Epithelial cell of esophagus (primary cell): ENCODE measurements at places on chromosomes 3 and 15.

DNA sequence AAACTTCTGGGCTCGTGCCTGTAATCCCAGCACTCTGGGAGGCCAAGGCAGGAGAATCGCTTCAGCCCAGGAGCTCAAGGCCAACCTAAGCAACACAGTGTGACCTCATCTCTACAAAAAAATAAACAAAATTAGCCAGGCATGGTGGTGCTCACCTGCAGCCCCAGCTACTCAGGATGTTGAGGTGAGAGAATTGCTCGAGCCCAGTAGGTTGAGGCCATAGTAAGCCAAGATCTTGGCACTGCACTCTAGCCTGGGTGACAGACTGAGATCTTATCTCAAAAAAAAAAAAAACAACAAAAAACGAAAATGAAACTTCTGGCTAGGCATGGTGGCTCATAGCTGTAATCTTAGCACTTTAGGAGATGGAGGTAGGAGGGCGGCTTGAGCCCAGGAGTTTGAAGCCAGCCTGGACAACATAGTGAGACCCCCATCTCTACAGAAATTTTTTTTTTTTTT lies 53.7 kb downstream of the PIK3CB start:
- no peak for DNase-seq

DNA sequence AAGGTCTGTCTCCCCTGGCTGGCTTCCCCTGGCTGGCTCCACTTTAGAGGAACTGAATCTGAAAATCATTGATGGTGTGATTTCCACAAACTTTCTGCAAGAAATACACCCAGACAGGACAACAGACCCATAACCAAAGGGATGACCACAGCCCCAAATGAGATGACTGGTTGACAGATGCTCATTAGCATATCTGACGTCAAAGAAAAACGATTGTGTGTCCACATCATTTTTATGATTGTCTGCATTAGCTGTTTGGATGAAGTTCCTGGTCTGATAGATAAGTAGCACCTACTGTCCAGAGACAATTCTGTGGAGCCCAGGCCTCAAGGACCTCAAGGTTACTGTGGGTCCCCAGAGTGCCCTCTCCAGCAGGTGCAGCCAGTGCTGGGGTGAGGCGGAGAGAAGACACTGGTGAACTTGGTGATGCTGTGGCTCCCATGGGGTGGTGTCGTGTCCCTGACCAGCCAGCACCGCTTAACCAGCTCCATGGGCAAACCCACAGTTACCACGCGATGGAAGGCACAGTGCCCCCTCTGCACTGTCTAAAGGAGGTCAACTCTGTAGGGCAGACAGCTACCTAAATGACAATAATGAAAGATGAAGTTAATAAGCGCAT lies 127.4 kb downstream of the NSMCE3 start:
- no peak for DNase-seq

DNA sequence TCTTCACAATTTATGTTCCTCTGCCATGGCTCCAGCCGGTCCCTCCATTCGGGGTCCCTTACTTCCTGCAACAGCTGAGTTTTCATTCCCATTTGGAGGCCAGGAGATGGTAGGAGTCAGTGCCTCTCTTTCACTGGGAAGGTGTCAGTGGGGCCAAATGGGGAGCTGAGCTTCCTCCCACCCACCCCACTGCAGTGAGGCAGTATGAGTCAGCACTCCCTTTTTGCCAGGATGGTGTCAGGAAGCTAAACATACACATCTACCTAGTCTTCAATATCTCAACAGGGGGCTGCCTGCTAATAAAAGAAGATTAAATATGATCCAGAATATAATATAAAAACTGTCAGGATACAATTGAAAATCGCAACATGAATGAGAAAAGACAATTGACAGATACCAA lies 12.7 kb upstream of the ACTC1 start:
- DNase-seq = peak; percentile 47

DNA sequence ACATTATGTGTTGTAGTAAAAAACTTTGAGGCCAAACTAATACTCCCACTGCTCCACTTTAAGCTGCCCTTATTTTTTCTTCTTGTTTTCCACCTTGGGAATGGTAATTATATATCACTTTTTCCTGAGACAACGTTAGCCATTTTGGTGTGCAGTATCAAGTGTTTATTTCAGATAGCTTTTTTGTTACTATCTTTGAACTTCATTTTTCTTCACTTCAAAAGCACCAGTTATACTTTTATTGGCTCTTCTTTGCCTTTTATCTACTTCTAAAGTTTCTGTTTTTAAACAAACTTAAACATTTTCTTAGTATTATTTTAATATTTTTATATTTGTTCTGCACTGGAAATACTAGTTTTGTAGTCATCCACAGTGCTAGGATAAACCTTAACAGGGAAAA lies 6.5 kb downstream of the TOPAZ1 start:
- no peak for DNase-seq

DNA sequence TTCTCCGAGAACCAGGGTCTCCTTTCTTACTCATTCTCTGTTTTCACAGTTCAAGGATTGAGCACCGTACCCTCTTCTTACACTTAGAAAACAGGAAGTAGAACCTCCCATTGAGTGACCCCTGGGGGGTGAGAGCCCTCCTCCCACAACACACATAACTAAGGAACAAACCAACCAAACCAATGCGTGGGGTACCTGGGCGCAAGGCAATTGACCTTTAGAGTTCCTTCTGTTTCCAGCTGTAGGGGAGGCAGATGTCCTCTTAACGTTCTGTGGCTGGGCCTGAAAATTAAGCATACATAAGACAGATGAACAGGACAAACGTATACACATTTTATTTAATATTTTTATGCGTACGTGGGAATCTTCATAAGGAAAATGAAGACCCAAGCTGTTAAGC lies 33.5 kb upstream of the TIMP4 start:
- DNase-seq = no peak

DNA sequence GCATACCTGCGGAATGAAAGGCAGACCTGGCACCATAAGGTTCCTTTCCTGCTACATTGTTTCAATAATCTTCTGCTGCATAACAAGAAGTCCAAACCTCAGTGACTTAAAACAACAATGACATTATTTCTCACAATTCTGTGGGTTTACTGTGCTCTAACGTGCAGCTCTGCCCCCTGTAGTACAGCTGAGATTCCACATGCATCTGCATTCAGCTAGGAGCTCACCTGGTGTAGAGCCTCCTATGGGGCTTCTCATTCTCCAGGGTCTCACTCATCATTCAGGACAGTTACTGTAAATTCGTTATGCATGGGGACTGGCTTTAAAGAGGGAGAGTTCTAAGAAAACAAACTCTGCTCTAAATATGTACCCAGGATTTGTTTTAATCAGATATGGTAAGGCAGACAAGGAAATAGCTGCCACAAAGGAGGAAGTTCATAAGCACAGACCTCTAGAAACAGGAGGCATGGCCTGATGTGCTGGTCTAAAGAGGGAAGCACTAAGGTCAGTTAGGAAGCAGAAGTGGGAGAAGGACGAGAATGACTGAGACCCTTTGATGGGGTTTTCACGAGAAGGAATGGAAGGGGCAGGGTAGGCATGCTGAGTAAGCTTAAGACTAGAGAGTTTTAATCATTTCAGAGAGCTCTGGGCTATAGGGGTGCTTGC lies 347.0 kb downstream of the NEK10 start:
- DNase-seq = no peak

- no peak for DNase-seq
Measured at GRCh38 chr3:67245545-67245944, 247.4 kb downstream of the KBTBD8 start.

DNA sequence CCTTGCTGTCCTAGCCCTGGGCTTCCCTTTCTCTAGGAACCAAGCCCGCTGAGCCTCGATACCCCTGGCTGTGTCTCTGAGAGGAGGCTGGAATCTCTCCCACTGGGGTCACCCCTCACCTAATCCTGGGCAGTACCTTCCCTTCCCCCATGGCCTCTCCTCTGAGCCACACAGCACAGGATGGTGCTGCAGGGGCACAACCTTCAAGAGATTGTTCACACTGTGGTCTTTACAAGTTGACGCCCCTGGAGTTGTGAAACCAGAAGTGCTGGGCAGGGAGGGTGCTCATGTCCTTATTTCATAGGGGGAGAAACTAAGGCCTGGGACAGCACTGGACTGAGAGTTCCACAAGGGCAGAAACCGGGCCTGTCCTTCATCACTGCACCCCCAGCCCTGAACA lies 70.9 kb upstream of the TMEM115 start:
- no peak for DNase-seq

GRCh38 chr3:101913168-101913567 lies 63.9 kb downstream of the NFKBIZ start:
- peak; percentile 88 for DNase-seq
